ENCODE measurements at places on chromosomes 16 and 17.

DNA sequence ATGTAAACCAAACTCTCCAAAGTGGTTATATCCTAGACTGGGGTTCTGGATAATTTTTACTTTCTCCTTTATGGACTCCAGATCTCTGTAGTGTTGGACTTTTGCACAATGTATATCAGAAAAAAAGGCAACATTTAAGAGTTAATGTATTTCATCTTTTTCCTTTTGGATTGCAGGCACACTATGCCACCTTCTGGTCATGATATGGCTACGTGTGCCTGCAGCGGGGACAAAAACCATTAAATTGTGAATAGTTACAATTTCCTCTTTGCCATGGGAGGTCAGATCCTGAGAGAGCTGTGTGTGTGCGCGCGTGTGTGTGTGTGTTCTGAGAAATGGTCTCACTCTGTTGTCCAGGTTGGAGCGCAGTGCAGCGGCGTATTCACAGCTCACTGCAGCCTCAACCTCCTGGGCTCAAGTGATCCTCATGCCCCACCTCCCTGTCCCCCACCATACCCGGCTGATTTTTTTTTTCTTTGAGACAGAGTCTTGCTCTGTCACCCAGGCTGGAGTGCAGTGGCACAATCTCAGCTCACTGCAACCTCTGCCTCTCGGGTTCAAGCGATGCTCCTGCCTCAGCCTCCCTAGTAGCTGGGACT is 4.3 kb upstream of the SGF29 start:
- no peak for DNase-seq

DNA sequence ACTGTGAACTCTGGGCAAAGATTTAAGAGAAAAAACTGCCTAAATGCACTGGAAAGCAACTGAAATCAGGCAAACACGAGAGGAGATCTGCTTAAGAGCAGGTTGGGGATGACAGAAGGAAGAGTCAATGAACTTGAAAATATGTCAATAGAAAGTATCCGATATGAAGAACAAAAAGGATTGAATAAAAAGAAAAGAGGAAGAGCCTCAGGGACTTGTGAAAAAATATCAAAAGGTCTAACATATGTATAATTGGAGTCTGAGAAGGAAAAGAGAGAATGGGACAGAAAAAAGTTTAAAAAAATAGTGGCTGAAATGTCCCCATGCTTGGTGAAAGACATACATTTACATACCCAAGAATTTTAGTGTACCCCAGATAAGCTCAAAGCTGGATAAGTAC is 195.5 kb downstream of the COPRS start:
- DNase-seq, result no peak

GRCh38 chr17:32660496-32660985 is 173.7 kb downstream of the CDK5R1 start:
- no peak for DNase-seq

- DNase-seq, result no peak
These were observed 41.6 kb downstream of the KIAA0513 start for GRCh38 chr16:85069171-85069570.

- DNase-seq, result no peak
These were observed 62.3 kb upstream of the CDH5 start for GRCh38 chr16:66304151-66304550.
